Endothelial cell of umbilical vein (primary cell): ENCODE measurements at places on chromosomes 2 and 18. TPM values are rescaled to one million over a fixed set of nuclear protein-coding genes. Genes with fewer than 3 reads are reported as not detected.

CKAP2L gene
- 25.2 and 30.7 TPM in 2 replicates for total RNA-seq

GLB1L gene
- 9.2 and 9.5 TPM in 2 replicates for total RNA-seq

SCN2A gene
- total RNA-seq = not detected in 2 replicates

GYPC gene
- 7.5 and 13.3 TPM in 2 replicates for total RNA-seq

GRCh38 chr18:56319953-56320352, 318.4 kb downstream of the TXNL1 start:
- DNase-seq = no peak

DNA sequence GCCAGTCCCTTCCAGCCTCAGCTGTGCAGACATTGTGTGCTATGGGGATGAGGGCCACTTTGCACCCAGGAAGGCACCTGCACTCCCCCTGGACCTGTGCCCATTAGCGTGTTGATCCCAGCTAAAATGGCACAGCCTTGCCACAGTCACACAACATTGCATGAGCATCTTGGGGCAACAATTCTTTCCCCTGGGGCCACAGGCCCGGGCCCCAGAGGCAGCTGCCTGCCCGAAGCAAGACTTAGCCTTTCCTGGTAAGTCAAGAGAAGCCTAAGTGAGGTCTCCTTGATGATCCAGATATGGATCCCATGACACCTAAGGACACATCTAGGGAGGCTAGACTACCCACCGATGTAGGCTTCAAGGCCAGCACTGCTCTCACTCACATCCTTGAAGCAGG, 202.1 kb downstream of the BCL11A start:
- DNase-seq = no peak

GRCh38 chr2:180056367-180057118, 49.4 kb upstream of the CWC22 start:
- DNase-seq = no peak

DNA sequence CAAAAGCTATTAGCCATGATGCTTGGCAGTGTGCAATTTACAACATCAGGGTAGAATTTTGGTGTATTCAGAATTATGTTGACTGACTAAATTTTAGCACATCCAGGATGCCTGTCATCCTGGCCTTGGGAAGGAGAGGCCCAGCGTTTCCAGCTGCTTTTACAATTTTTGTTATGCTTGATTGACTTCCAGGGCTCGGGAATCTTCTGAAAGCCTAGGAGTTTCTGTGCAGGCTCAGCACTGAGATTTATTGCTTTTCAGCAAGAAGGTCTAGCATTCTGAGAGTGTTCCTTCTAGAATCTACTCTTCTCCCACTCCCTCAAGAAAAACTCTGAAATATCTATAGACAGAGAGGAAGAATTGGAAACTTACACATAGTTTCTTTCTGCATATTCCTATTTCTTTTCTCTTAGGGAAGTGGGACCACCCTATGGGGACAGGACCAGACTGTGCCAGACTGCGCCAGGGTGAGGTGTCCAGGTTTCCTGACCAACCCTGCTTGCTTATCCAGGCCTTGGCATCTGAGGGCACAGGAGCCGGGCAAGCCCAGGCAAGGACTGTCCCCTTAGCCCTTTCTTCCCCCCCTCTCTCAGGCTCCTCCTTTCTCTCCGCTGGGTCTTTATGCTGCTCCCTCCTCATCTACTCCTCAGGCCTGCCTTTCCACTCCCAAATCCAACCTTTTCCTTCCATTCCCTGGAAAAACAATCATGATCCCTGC, 26.9 kb downstream of the MAIP1 start:
- no peak for DNase-seq

DNA sequence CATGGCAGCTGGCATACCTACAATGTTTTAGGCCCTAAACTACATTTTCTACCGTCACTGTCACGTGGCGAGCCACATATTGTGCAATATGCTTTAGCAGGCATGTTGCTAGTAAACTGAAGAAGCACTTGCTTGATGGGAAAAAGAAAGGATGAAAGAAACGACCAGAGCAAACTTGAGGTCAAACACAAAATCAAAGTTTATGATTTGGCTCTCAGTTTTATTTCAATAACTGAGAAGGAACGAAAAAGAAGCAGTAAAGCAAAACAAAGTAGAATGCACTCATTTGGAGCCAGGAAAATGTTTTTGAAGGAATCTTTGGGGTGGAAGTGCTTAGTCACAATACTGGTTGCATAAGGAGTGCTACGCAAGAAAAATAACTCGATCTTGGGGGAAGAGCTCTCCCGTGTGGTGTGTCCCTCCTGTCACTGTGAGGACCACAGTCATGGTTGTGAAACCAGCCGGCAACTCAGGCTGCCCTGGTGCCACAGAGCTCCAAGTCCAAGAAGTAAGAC, 349.8 kb downstream of the RBM43 start:
- DNase-seq = peak; percentile 77

DNA sequence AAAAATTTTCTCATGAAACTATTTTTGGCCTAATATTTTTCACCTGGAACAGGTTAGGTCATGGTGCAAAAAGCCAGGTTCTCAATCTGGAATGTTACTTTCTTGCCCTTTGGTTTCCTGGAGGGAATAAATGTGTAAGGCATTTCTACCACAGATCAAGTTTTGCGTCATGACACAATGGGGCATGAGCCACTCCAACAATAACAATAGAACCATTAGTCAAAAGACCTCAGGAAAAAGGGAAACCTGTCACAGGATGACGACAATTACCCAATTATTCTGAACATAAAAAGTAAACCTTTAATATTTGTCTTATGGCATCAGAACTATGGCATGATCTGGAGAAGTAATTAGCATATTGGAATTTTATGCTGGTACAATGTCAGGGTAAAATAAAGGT, 88.2 kb upstream of the HNRNPA3 start:
- peak; percentile 79 for DNase-seq

DNA sequence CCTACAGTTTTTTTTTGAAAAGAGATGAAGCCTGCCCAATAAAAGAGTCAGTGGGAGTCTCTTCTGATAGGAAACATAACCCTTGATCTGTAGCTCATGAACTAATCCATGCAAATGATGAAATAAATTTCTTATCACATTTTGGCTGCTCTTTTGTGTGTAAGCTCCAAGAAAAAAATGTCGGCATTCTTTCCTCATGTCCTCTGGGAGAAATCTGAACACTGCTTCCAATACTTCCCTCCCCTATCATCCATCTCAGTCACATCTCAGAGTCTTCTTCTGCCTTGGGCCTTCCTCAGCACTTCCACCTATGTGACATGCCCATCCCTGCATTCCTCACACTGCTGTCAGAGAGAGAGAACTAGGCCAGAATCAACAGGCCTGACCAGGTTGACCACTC, 395.7 kb upstream of the ST6GAL2 start:
- DNase-seq = no peak

DNA sequence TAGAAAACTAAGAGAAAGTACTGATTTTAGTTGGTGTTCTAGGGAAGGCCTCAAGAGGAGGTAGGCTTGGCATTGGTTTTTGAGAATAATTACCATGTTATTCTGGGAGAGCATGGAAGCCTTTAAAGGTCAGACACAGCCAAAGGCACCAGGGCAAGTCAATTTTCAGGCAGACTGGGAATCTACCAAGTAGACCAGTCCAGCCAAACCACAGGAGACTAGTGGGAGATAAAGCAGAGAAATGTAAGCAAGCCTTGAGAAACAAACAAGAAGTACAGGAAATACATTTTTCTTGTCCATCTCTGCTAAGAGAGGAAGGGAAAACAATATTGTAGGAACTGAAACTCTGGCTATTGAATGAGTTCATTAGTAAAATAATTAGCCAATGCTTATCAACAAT, 5.5 kb upstream of the CCDC68 start:
- DNase-seq = no peak

DNA sequence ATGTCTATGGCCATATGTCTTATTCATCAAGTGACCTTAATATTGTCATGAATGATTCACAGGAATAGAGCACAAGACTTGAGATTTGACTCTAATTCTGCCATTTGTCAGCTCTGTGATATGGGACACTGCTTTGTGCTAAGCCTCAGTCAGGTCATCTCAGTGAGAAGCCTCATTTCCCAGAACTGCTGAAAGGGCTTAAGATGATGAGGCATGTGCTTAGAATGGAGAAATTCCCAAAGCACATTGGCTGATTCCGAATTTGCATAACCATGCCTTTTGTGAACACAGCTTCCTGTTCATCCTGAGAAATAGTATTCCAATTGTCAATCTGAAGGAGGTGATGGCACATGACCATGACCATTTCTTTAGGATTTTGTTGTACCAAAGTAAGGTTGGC, 218.1 kb downstream of the ALK start:
- DNase-seq = no peak

DNA sequence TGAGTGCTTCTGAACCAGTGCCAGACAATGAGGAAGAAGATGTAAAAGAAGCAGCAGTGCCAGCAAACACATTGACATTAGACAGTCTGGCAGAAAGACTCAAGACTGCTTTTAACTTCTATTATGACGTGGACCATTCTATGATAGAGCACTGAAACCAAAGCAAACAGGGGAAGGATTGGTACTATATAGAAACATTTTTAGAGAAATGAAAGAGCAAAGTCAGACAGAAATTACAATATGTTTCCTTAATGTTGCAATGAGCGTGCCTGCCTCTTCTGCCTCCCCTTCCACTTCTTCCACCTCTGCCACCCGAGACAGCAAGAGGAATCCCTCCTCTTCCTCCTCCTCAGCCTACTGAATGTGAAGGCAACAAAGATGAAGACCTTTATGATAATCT, 39.7 kb downstream of the DHX57 start:
- no peak for DNase-seq

GRCh38 chr2:30165617-30166016, 18.8 kb downstream of the YPEL5 start:
- DNase-seq = no peak

- peak; percentile 86 for DNase-seq
Observed at GRCh38 chr2:132671151-132671835, 1.3 kb upstream of the LYPD1 start.

- DNase-seq = no peak
Observed at GRCh38 chr2:196409376-196409775, 230.1 kb upstream of the CCDC150 start.

GRCh38 chr2:201969938-201970785, 63.5 kb upstream of the FZD7 start:
- DNase-seq = no peak

DNA sequence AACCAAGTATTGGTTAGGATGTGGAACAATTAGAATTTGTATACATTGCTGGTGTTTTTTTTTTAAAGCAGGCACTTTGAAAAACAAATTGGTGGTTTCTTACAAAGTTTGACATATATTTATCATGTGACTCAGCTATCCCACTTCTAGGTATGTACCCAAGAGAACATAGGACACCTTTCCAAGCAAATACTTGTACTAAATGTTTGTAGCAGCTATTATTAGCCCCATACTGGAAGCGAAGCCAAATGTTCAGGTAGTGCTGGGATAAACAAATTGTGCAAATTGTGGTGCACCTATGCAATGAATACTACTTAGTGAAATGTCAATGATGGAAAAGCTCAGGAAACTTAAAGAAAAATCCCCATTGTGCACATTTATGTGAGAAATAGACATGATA, 101.0 kb downstream of the MIB1 start:
- no peak for DNase-seq

DNA sequence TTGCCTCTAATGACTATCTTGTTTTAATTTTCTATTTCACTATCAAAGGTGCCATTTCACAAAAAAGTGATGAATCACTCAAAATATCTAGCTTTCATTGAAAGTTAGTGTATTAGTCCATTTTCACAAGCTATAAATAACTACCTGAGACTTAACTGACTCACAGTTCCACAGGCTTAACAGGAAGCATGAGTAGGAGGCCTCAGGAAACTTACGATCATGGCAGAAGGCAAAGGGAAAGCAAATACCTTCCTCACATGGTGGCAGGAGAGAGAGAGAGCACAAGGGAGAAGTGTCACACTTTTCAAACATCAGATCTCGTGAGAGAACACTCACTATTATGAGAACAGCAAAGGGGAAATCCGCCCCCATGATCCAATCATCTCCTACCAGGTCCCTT, 1220.4 kb upstream of the ZEB2 start:
- peak; percentile 66 for DNase-seq

DNA sequence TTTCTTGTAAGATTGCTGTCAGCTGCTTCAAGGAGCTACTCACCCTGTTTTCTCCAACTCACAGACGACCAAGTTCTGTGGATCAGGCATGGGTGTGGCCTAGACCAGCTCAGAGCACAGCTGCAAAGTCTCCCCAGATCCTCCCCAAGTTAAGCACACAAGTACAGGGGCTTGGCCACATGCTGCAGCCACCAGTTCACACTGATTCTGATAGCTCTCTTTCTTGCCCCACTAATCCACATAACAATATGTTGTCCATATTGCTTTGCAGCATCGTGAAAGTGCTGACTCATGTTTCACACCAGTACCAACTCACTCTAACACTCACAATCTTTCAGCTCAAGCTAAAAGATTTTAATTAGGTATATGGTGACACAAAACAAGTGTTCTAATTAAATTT, 437.0 kb downstream of the PARD3B start:
- DNase-seq = no peak

GRCh38 chr2:222208010-222208690, 90.6 kb downstream of the PAX3 start:
- no peak for DNase-seq

DNA sequence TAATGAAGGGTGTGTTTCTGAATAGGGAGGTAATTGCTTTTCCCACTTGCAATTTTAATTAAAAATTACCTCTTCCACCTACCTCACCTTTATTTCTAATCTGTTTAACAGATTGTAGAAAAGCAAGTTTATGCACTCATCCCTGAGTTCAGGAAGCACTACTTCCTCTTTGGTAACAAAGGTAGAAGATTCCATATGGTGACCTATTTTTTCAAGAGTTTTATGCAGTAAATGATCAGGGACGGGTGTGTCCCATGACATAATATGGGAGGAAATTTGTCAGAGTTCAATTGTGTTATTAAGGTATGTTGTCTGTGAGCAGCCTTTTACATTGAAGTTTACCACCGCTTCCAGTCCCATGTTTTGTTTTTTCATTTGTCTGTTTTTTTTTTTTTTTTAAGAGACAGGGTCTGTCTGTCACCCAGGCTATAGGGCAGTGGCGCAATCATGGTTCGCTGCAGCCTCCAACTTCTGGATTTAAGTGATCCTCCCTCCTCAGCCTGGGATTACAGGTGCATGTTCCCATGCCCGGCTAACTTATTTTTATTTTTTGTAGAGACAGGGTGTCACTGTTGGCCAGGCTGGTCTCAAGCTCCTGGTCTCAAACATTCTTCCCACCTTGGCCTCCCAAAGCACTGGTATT, 68.2 kb downstream of the ASAP2 start:
- peak; percentile 27 for DNase-seq
